ENCODE measurements at places on chromosomes 12 and 14.

GRCh38 chr12:27190761-27191160 is 53.3 kb upstream of the STK38L start:
- no peak for DNase-seq

GRCh38 chr14:100547633-100548294 is 39.5 kb downstream of the BEGAIN start:
- DNase-seq: peak; percentile 82

DNA sequence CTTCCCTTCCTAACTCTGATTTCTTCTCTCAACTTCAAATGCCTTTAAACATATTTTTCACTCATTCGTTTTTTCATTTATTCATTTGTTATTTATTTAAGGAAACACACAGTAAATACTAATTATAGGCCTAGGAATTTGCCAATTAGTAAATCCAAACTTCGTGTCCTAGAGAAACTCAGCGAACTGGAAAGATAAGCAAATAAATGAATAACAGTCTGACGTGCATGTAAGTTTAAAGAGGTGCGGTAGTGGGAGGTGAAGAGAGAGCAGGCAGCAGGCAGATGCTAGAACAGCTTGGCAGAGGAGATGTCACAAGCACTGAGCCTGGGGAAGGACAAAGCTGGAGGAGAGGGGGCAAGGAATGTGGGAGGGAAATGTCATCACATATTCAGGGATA is 228.2 kb downstream of the DPY19L2 start:
- no peak for DNase-seq

GRCh38 chr12:2231011-2231595 is 178.3 kb downstream of the CACNA1C start:
- DNase-seq: no peak

DNA sequence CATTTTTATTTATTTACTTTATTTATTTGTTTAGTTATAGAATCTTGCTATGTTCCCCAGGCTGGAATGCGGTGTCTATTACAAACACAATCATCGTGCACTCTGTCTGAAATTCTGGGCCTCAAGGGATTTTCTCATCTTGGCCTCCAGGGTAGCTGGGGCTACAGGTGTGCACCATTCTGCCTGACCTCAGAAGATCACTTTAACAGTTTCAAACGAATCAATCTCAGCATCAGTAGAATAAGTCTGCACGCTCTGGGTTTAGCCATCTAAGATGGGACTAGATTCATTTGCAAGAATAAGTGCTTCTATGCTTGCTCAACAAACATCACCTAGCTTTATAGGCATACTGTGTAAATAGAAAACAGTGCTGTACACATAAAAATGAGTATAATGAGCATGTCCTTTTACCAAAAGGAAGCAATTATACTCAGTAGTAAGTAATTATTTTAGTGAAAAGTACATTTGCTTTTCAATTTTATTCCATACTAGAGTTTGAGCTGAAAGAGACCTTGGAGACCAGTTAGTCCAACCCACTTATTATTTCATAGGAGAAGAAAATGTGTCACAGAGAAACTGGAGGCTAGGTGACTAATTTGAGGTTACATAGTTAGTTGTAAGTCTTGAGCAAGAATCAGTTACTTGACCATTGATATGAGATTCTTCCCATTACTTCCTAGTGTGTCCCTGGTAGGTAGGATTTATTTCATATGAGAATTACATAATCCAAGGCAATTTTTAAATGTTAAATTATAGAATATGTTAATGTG is 456.5 kb upstream of the LMO3 start:
- no peak for DNase-seq

- peak; percentile 80 for DNase-seq
Measured at GRCh38 chr12:52528641-52529143, 8.5 kb upstream of the KRT5 start.

GRCh38 chr14:75341620-75342019 is 63.0 kb downstream of the FOS start:
- no peak for DNase-seq

DNA sequence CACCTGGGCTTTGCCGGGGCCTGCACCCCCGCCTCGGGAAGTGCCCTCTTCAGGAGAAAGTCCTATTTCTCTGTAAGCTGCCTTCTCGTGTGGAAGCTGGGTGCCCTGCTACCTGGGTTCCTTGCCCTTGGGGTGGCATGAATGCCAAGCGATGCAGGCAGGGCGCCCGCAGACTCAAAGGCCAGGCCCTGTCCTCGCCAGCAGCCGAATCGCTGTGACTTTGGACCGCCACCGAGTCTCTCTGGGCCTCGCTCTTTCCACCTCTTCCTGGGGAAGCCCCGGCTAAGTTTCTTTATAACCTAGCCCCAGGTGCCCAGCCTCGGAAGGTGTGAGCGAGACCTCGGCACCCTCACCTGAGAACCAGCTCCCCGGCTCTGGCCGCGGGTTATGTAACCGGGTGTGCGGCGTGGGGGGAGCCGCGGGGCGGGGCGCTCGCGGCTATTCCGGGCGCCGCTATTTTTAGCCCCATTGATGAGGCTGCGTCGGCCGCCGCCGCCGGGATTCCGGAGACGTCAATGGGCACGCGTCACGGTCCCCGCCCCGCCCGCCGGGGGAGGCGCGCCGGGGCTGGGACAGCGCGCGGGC is 14.6 kb upstream of the NR4A1 start:
- DNase-seq: peak; percentile 95

- DNase-seq: no peak
Measured at GRCh38 chr14:75720116-75720515, 59.1 kb downstream of the TTLL5 start.

- DNase-seq: no peak
Measured at GRCh38 chr12:47907851-47908454, 3.2 kb upstream of the VDR start.

- DNase-seq: no peak
Measured at GRCh38 chr12:89933911-89934310, 225.3 kb upstream of the ATP2B1 start.

DNA sequence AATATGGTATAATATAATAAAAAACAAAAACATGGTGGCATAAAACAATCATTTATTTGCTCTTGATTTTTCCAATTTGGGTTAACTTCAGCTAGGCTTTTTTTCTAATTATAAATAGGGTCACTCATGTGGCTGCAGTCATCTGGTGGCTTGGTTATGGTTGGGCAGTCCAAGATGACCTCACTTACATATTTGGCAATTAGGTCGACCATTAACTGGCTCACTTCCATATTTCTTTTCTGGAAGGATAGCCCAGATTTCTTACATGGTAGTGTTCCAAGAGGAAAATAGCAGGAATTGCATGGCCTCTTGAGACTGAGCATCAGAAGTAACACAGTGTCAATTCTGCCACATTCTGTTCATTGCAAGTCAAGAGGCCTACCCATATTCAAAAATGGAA is 153.4 kb downstream of the FUT8 start:
- DNase-seq: no peak

DNA sequence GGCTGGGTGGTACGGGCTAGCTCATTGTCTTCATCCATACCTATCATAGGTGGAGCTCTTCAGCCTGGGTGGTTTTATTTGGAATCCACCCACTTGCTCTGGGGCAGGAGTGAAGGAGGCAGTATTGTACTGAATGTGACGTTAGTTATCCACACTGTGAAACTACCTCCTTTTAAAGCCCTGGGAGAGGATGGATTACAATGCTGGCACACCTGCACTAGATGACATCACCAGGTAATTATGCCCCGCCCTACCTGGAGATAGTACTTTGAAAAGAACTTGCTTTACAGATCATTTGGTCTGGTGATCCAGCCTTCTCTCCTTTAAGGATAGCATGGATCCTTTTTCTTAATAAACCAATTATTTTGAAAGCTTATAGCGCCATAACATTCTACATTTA is 78.0 kb downstream of the B4GALNT3 start:
- no peak for DNase-seq

GRCh38 chr12:111063295-111064026 is 143.1 kb upstream of the MYL2 start:
- no peak for DNase-seq

DNA sequence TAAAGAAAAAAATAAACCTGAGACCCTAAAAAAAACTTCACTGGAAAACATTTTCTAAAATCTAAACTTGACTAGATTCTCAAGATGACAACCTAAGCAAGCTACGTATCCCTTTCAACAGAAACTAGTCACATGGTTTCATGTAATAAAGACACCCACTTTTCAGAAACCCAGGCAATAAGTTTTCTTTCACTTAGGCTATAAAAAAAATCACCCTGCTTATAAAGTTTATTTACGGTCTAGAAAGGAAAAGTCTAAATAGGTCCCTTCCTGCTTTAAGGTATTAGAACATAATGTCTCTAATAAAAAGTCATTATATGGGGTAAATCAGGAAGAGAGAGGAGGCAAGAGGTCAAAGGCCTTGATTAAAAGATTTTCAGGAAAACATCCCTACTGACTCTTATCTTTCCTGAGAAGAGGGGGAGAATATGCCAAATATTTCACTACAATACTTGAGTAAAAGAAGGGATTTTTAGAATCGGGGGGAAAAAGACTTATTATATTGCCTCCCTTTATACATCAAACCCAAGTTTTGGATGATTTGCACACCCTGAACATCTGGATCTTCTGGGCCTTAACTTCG is 9.5 kb downstream of the CLIP1 start:
- DNase-seq: no peak

- no peak for DNase-seq
Measured at GRCh38 chr12:129494766-129495165, 409.1 kb downstream of the TMEM132D start.

DNA sequence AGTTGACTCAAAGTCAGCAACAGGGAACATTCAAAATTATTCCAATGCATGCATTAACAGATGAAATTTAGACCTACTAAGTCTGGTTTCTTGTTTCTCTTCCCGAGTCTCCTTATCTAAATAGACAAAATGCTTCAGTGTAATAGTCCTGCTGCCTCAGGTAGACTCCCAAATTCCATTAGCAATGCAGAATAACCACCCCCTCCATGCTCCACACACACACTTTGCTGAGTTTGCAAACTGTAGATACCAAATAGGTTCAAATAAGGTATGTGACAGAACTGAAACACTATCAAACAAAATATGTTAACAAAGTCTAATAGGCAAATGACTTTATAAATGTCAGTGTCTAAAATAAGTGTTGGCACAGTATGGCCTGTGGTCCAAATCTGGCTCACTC is 451.1 kb upstream of the SOX5 start:
- no peak for DNase-seq

- DNase-seq: no peak
Measured at GRCh38 chr14:99945732-99946651, 119.2 kb upstream of the EVL start.

GRCh38 chr12:11978726-11979384 is 91.9 kb upstream of the BCL2L14 start:
- no peak for DNase-seq

- DNase-seq: no peak
Measured at GRCh38 chr14:48726080-48726642, 860.0 kb downstream of the RPS29 start.

- no peak for DNase-seq
Measured at GRCh38 chr12:26283617-26284016, 88.2 kb downstream of the SSPN start.

GRCh38 chr12:46517579-46517962 is 145.0 kb upstream of the SLC38A2 start:
- DNase-seq: no peak

DNA sequence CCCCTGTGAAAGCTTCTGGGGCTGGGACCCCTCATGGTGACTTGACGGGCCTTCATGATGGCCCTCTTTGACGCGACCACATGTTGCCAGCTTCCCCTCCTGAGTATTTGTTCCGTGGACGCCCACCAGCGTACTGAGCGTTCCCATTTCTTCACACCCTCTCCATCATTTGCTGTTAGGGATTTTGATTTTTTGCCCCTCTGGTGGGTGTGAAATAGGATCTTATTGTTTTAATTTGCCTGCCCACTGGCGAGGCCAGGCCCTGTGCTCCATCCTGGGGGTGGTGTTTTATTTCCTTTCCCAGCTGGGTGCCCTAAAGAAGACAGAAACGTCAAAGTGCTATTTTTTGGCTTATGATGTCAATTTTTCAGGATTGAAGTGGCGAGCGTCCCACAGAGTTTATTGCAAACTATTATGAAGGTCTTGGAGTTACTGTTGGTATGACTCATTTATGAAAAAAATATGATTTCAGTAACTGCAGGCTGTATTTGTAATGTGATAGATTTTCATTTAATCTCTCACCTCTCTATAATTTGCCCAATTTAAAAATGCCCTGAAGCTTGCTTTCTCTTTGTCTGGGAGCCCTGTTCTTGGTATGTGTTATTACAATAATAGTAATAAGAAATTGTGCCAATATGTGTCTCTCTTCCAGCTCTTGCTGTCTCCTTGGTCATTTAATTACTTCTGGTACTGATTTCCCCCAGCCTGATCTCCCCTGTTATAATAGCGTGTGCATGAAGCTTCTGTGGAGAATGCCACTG is 99.6 kb downstream of the SLC25A47 start:
- DNase-seq: no peak

DNA sequence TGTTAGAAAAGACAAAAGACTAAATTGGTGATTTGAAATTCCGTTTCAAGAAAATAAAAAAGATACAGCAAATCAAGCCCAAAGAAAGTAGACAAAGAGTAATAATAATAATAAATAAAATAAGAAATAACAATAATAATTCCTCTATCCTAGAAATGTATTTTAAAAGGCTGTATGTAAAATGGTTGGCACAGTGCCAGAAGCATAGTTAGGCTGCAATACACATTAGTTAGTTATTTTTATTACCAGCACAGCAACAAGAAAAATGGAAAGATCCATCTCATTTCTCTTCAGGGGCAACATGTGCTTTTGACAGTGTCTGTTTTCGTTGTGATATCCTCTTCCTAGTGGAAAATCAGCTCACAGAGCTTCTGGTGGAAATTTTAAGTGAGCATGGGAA is 174.1 kb upstream of the TMTC1 start:
- DNase-seq: no peak

- no peak for DNase-seq
Measured at GRCh38 chr14:103111232-103111868, 11.9 kb upstream of the TNFAIP2 start.

DNA sequence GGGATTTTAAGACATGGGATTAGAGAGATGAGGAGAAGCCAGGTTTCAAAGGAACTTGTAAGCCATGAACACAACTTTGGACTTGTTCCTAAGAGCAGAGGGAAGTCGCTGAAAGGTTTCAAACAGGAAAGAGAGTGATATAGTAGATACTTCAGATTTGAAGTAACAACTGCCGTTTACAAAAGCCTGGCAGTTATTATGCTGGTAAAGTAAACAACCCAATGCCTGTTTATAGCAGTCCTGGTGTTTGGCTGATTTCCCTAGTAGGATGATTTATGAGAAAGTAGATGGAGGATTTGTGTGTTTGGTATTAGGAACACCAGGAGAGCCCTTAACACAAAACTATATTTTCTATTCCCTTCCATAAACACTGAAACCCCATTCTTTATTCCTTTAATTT is 285.7 kb downstream of the RMST start:
- DNase-seq: no peak

- DNase-seq: no peak
Measured at GRCh38 chr12:57006809-57007475, 596 bp upstream of the ZBTB39 start.

GRCh38 chr14:55600784-55601561 is 21.0 kb downstream of the KTN1 start:
- no peak for DNase-seq

- no peak for DNase-seq
Measured at GRCh38 chr12:77429426-77429825, 364.1 kb upstream of the E2F7 start.

Data from suprapubic skin (tissue), 4 donors.